Sigmoid colon (tissue), 7 donors: ENCODE measurements at places on chromosomes 2 and 18. TPM values are rescaled to one million over a fixed set of nuclear protein-coding genes. Genes with fewer than 3 reads are reported as not detected.
A peak's percentile ranks its signal among the peaks of the same experiment; 100 is the strongest.

The UGT1A10 gene
- not detected for total RNA-seq

The HAUS1 gene
- 24.2 TPM for total RNA-seq

The VIT gene
- total RNA-seq, result 16.5 TPM

The SGO2 gene
- total RNA-seq, result 1.1 TPM

The ANKRD36B gene
- 25.0 TPM for total RNA-seq

The TMEM37 gene
- 1.1 TPM for total RNA-seq

The SCN7A gene
- total RNA-seq, result 216 TPM

The IL18RAP gene
- total RNA-seq, result not detected

The DNAH6 gene
- 0.55 TPM for total RNA-seq

The G6PC2 gene
- not detected for total RNA-seq

The CHRND gene
- total RNA-seq, result not detected

DNA sequence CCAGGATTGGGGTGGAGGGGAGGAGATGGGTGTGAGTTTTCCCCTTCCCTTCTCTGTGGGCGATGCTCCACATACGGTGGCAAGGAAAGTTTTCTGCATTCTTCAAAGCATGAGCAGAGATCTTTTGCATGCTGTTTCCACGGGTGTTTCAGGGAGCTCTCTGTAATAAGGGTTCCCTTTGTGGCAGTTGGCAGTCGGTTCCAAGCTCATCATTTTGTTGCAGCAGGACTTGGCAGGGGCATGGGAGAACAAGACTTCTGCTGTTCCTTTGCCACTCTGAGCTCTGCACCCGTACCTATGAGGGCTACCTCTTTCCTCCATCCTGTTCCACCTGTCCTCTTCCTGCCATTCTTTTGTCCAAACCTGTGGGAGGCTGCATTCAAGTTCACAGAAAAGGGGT, 71.3 kb upstream of the SPRED2 start:
- H3K36me3 ChIP-seq, result no peaks in the 10 kb centered on the region
- H3K4me1 ChIP-seq, result no peaks in the 10 kb centered on the region
- H3K4me3 ChIP-seq, result no peak overlapping the region
- H3K27me3 ChIP-seq, result no peaks in the 10 kb centered on the region

- H3K36me3 ChIP-seq, result no peaks in the 10 kb centered on the region
- peak overlapping the region; percentile 73 for H3K27ac ChIP-seq
- peaks cover 98% of the 10 kb centered on the region for H3K4me1 ChIP-seq
- no peak overlapping the region for H3K4me3 ChIP-seq
- no peak for DNase-seq
These were observed 96.4 kb downstream of the RNF144A start for GRCh38 chr2:7013471-7014160.

DNA sequence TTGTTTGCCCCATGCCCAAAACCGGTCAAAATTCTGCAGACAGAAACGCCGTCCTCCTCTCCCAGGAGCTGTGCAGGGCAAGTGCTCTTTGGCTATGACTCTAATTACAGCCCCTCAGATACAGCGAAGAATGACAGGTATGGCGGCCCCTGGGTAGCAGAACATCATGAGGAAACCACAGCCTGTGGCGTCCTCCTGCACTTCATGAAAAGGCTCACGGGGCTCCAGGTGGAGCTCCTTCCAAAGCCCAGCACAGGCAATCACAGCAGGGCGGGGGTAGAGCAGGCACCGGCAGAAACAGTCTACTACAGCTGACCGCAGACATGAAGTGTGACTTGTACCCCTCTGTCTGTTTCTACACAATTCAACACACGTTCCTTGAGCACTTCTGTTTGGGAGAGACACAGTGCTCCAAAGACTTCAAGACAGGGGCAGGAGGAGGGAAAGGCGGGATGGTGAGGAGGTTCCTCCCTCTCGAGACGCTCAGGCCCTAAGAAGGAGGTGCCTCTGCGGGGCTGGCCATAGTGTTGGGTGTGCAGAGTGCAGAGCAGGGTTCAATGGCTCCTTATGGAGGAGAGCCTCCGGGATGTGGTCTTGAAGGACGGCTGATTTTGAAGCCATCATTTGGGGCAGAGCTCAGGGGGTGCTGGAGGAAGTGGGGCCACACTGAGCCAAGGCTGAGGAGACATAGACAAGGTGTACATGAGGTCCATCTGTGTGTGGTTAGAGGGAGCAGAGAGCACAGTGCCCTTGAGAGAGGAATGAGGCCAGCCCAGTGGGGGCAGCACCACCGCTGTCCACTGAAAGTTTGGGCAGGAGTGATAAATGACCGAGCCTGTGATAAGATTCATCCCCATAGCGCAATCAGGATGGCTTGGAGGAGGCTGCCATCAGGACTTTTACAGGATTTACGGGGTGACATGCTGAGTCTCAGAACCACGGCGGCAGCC, 468.3 kb downstream of the EIPR1 start:
- H3K27ac ChIP-seq, result no peak overlapping the region
- no peak overlapping the region for H3K4me3 ChIP-seq
- H3K27me3 ChIP-seq, result no peaks in the 10 kb centered on the region
- no peak for DNase-seq

- no peaks in the 10 kb centered on the region for H3K27me3 ChIP-seq
- H3K4me1 ChIP-seq, result peaks cover 78% of the 10 kb centered on the region
- H3K27ac ChIP-seq, result peak overlapping the region; percentile 71
- no peak overlapping the region for H3K4me3 ChIP-seq
- DNase-seq, result no peak
These were observed 13.9 kb downstream of the STON1 start for GRCh38 chr2:48543895-48544294.

GRCh38 chr2:111664275-111664850, 219.6 kb downstream of the ANAPC1 start:
- H3K36me3 ChIP-seq, result no peaks in the 10 kb centered on the region
- H3K27me3 ChIP-seq, result no peaks in the 10 kb centered on the region
- H3K4me1 ChIP-seq, result no peaks in the 10 kb centered on the region

GRCh38 chr2:130873700-130874346, 37.1 kb downstream of the ARHGEF4 start:
- H3K27me3 ChIP-seq, result no peaks in the 10 kb centered on the region
- peak; percentile 83 for DNase-seq
- H3K36me3 ChIP-seq, result no peaks in the 10 kb centered on the region
- H3K4me3 ChIP-seq, result no peak overlapping the region
- no peak overlapping the region for H3K27ac ChIP-seq

GRCh38 chr2:38164881-38165280, 88.9 kb upstream of the CYP1B1 start:
- H3K4me3 ChIP-seq, result no peak overlapping the region
- H3K27ac ChIP-seq, result no peak overlapping the region
- H3K27me3 ChIP-seq, result no peaks in the 10 kb centered on the region
- H3K36me3 ChIP-seq, result no peaks in the 10 kb centered on the region

GRCh38 chr18:44673256-44673880, 7.3 kb upstream of the SETBP1 start:
- H3K4me3 ChIP-seq, result no peak overlapping the region
- no peak for DNase-seq
- peaks cover 2% of the 10 kb centered on the region for H3K4me1 ChIP-seq
- H3K36me3 ChIP-seq, result no peaks in the 10 kb centered on the region

DNA sequence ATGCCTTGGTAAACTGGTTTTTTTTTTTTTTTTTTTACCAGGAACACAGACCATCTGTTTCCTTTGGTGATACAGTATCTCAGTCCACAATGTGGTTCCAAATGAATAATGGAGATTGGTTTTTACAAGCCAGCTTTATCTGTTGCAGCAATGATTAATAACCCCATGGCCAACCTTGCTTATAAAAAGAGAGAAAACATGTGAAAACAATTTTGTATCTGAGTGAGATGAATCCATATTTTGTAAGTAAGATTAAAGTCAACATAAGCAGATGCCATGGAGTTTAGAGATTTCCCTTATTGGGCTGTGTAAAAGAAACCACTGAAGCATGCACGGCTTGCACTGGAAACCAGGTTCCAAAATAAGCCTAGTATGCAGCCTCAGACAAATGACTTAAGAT, 108.6 kb upstream of the CNTNAP5 start:
- H3K27me3 ChIP-seq, result no peaks in the 10 kb centered on the region
- no peaks in the 10 kb centered on the region for H3K4me1 ChIP-seq
- no peaks in the 10 kb centered on the region for H3K36me3 ChIP-seq
- no peak for DNase-seq
- no peak overlapping the region for H3K27ac ChIP-seq
- no peak overlapping the region for H3K4me3 ChIP-seq

- no peak for DNase-seq
- no peak overlapping the region for H3K27ac ChIP-seq
- no peaks in the 10 kb centered on the region for H3K36me3 ChIP-seq
- H3K27me3 ChIP-seq, result no peaks in the 10 kb centered on the region
- no peak overlapping the region for H3K4me3 ChIP-seq
These were observed 16.3 kb upstream of the MFF start for GRCh38 chr2:227308784-227309183.

GRCh38 chr2:215431778-215432758, 3.8 kb downstream of the FN1 start:
- no peak for DNase-seq
- peaks cover 62% of the 10 kb centered on the region for H3K36me3 ChIP-seq
- H3K4me3 ChIP-seq, result peak overlapping the region; percentile 97
- H3K4me1 ChIP-seq, result peaks cover 59% of the 10 kb centered on the region

DNA sequence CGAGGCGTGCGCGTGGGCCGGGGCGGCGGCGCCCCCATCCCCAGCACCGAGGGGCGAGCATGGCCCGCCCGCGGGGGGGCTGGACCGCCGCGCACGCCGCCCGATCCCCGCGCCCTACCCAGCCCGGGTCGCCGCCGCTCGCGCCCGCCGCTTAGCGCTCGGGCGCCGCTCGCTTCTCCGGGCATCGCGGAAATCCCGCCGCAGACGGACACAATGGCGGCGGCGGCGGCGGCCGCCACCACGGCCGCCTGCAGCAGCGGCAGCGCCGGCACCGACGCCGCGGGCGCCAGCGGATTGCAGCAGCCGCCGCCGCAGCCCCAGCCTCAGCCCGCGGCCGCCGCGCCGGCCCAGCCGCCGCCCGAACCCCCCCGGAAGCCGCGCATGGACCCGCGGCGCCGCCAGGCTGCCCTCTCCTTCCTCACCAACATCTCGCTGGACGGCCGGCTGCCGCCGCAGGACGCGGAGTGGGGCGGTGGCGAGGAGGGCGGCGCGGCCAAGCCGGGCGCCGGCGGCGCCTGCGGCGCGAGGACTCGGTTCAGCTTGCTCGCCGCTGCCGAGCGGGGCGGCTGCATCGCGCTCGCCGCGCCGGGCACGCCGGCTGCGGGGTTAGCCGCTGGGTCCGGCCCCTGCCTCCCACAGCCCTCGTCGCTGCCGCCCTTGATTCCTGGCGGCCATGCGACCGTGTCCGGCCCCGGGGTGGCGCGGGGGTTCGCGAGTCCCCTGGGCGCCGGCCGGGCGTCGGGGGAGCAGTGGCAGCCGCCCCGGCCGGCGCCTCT, 453 bp downstream of the CABLES1 start:
- no peaks in the 10 kb centered on the region for H3K4me1 ChIP-seq
- peaks cover 12% of the 10 kb centered on the region for H3K27me3 ChIP-seq
